DMS 273 treated with DMSO at 0.1 percent for 48 hours (cell line): ENCODE measurements at places on chromosomes 16 and 17.

GRCh38 chr17:39935909-39936308 is 8.4 kb downstream of the LRRC3C start:
- DNase-seq = no peak

GRCh38 chr17:35726953-35727460 is 4.4 kb upstream of the RASL10B start:
- DNase-seq = peak; percentile 56

- no peak for DNase-seq
These were observed 41.8 kb downstream of the MYO18A start for GRCh38 chr17:29138184-29138955.

DNA sequence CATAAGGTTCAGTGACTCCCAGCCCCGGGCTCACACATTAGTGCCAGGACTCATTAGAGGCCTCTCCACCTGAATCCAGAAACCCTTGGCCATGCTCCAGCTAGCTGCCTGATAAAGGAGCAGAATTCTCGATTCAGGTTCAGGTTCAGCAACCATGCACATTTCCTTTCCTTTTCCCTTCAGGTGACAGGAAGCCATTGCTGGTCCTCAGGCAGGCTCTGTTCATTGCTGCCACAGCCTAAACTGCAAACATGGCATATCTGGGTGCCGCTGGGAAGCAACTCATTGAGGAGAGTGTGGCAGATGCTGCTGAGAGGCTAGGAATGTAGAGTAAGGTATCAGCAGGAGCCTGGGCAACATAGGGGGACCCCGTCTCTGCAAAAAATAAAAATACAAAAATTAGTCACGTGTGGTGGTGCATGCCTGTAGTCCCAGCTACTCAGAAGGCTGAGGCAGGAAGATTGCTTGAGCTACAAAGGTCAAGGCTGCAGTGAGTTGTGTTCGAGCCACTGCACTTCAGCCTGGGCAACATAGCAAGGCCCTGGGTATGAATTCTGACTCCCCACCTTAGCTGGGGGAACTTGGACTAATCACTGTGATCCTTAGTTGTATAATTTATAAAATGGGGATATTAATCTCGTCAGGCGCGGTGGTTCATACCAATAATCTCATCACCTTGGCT is 28.7 kb downstream of the ARL4D start:
- no peak for DNase-seq

GRCh38 chr17:31357839-31358394 is 33.6 kb upstream of the RAB11FIP4 start:
- DNase-seq = no peak

- DNase-seq = no peak
These were observed 29.9 kb upstream of the ENDOV start for GRCh38 chr17:80385046-80385445.

DNA sequence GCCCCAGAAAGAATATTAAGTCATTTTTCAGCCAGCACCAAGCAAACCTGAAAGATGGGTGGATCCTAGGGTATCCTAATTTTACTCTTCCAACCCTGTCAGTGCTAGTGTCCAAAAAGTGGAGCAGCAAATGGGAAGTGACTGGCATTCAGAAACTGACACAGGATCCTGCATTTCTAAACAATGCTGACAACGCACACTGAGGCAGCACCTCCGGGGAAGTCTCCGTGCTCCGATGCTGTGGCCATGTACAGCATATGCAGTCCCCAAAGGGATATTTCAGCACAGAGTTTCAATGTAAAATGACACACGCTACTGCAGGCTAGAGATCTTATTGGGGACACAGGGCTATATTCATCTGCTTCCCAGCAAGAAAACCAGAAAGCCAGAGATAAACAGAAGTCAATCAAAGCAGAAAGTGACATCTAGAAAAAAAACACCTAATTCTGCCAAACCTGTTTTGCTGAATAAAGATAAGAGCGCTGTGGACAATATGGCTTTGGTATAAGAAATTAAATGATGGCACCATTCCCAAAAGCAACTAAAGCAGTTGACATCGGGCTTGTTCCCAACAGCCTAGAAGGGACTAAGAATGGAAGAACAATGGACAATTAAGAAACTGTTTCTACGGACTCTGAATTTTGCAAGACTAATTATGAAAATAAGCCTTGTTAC is 17.3 kb downstream of the XYLT1 start:
- DNase-seq = no peak

DNA sequence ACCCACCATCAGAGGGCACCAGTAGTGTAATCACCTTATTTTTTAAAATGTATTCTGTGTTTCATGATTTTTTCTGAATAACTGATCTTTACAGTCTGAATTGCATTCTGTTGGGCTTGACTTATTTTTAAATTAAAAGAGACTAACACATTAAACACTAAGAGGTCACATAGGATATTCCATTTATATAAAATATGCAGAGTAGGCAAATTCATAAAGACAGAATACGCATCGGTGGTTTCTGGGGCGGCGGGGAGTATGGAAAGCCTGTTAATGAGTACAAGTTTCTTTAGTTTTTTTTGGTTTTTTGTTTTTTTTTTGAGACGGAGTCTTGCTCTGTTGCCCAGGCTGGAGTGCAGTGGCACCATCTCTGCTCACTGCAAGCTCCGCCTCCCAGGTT is 366.3 kb downstream of the WWOX start:
- DNase-seq = no peak

- DNase-seq = no peak
These were observed 4.2 kb upstream of the PLXDC1 start for GRCh38 chr17:39155654-39156053.

GRCh38 chr16:8735574-8735973 is 61.2 kb downstream of the ABAT start:
- no peak for DNase-seq

- no peak for DNase-seq
These were observed 27.8 kb downstream of the SOCS7 start for GRCh38 chr17:38379448-38379847.

GRCh38 chr17:10119203-10120108 is 79.0 kb downstream of the GAS7 start:
- no peak for DNase-seq

GRCh38 chr17:34403006-34403405 is 40.0 kb upstream of the CCL1 start:
- no peak for DNase-seq

GRCh38 chr17:38970128-38970527 is 2.9 kb upstream of the FBXO47 start:
- no peak for DNase-seq

GRCh38 chr17:76046064-76046463 is 19.0 kb upstream of the EVPL start:
- no peak for DNase-seq

GRCh38 chr17:37717627-37718323 is 27.1 kb downstream of the HNF1B start:
- DNase-seq = no peak

DNA sequence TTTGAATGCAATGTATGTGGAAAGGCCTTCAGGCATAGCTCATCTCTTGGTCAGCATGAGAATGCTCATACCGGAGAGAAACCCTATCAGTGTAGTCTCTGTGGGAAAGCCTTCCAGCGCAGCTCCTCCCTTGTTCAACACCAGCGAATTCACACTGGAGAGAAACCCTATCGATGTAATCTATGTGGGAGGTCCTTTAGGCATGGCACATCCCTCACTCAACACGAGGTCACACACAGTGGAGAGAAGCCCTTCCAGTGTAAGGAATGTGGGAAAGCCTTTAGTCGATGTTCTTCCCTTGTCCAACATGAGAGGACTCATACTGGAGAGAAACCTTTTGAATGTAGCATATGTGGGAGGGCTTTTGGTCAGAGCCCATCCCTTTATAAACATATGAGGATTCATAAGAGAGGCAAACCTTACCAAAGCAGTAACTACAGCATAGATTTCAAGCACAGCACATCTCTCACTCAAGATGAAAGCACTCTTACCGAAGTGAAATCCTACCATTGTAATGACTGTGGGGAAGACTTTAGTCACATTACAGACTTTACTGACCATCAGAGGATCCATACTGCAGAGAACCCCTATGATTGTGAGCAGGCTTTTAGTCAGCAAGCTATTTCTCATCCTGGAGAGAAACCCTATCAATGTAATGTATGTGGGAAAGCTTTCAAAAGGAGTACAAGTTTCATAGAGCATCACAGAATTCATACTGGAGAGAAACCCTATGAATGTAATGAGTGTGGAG is 24.7 kb downstream of the ZFP90 start:
- DNase-seq = no peak

DNA sequence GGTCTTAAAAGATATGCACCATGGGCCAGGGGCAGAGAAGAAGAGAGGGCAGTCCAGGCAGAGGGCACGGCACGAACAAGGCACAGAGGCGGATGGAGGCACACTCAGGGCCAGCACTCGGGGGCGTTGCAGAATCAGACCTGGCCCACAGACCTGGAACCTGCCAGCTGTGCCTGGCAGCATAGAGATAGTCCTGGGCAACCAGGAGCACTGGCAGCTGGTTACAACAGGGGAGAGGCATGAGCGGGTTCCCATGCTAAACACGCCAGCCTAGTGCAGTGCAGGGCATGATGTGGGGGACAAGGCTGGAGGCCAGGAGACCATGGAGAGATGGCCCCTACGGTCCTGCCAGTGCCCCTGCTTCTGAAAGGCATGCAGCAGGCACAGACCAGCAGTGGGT is 56.9 kb upstream of the RBFOX3 start:
- DNase-seq = peak; percentile 49

- no peak for DNase-seq
These were observed 11.2 kb downstream of the METRNL start for GRCh38 chr17:83090444-83091256.

DNA sequence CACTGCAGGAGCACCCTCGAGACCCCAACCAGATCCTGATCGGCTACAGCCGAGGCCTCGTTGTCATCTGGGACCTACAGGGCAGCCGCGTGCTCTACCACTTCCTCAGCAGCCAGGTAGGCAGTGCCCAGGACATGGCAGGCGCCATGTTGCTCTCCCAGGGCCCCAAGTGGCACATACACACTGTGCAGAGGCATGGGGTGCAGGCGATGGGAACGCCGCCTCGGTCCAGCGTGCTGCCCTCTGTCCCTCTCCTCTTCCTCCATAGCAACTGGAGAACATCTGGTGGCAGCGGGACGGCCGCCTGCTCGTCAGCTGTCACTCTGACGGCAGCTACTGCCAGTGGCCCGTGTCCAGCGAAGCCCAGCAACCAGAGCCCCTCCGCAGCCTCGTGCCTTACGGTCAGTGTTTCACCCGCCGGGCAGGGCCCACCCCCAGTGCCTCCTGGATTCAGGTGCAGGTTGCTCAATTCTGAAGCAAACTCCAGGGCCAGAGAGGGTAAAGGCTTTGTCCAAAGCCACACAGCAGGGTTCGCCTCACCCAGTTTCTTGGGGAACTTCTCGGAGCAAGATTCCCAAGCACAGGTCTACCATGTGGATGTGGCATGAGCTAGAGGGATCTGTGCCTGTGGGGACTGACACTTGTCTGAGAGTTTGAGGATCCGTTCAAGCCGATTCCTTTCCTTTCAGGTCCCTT is 24.4 kb upstream of the MYO15B start:
- DNase-seq = no peak

DNA sequence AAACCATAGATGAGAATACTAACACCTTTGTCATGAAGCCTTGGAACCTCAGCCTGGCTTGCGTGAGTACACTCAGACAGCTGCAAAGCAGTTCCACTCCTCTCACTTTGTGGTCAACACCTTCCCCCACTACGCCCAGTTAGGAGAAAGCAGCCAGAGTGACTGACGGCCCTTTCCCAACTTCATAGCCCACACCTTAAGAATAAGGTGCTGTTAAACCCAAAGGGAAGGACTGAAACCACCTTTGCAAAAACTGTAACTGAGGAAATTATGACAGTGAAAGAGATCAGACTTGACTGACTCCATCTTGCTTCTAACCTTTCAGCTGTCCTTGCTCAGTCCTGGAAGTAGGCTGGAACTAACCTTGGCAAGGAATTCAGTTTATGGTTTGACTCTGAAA is 13.7 kb downstream of the N4BP1 start:
- DNase-seq = no peak

DNA sequence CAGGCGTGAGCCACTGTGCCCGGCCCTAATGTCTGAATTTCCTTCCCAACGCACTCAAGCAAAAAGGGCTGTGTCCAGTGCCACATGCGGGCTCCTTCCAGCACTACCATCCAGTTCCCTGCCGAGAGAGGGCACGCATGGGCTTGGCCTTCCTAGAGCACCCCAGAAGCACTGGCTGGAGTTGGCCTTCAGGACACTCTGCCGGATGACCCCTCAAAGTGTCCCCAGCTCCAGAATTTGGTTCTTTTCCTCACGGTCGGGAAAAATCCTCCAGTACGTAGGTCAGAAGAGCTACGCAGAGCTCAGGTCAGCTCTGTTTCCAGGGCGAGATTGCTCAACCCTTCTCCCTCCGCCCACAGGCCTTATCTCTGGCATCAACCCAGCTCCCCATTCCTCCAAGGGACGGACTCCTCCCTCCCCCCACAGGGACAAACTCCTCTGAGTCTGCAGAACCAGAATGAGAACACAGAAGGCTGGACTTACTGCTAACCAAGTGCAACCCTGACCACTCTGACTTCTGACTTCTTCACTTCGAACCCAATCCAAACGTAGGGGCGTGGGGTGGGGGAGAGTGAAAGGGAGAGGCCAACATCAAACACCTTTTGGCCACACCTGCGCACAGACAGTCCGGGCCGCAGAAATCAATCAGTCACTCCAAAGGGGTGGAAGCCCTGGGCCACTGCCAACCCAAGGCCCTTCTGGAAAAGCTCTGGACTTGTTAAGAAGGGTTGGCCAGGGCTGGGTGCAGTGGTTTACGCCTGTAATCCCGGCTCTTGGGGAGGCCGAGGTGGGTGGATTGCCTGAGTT is 3.6 kb downstream of the CDC42EP4 start:
- DNase-seq = no peak

- no peak for DNase-seq
These were observed 55.0 kb downstream of the DNAH17 start for GRCh38 chr17:78522031-78522809.

DNA sequence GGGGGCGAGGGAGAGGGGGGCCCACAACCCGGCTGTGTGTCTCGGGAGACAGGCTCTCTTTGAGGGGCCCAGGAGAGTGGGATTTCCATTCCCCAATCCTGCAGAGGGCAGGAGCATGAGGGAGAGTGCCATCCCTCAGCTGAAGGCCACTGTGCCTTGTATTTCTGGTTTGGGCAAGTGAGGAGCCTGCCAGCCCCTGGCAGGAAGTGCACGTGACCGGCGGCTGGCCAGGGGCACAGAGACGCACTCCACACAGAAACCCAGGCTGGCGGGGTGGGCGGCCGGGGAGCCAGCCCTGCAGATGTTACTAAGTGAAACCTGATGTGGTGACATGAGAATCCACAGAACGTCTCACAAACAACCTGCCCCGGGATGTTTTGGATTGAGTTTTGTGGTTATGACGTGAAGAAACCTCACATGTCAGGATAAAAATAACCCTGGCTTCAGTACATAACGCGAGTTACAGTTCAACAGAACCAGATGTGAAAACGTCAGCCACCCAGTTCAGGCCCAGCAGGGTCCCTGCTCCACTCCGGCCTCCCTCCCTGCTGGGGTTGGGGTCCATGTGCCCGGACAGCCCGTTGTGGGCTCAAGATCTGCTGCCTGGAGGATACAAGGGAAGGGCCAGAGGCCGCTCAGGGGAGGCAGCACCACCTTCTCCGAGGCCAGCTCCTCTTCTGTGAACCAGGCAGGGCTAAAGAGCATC is 51.7 kb upstream of the MTSS2 start:
- DNase-seq = no peak
